Mesenchymal stem cell (in vitro differentiated cells and primary cell): ENCODE measurements at places on chromosomes 2 and 18.

- H3K4me1 ChIP-seq = peaks cover 1% of the 10 kb centered on the region
- H3K27me3 ChIP-seq = no peaks in the 10 kb centered on the region
- H3K27ac ChIP-seq = no peak overlapping the region
- DNase-seq = peak; percentile 8
- H3K36me3 ChIP-seq = no peaks in the 10 kb centered on the region
Observed at GRCh38 chr18:67261931-67262552, 254.5 kb downstream of the DSEL start.

DNA sequence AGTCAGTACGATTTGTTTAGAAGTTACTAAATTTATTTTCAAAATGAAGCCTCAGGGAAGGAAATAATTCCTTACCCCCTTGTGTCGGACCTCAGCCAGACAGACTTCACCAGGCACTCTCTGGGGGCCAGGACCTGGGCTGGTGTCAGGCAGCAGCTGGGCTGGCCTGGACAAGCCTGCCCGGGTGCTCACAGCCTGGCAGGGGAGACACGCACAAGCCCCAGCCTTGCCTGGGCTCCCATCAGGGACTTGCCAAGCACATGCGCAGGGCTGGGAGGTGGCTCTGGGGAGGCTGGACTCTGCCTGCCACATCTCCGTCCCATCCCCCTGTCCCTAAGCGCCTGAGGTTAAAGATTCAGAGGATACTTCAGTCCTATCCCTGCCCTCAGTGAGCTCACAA, 56.8 kb upstream of the HS6ST1 start:
- H3K4me1 ChIP-seq = peaks cover 46% of the 10 kb centered on the region
- H3K27ac ChIP-seq = peak overlapping the region; percentile 32
- DNase-seq = no peak
- H3K27me3 ChIP-seq = no peaks in the 10 kb centered on the region
- no peak overlapping the region for H3K4me3 ChIP-seq

GRCh38 chr2:84800194-84800805, 80.6 kb downstream of the TRABD2A start:
- no peaks in the 10 kb centered on the region for H3K4me1 ChIP-seq
- H3K27ac ChIP-seq = no peak overlapping the region
- H3K36me3 ChIP-seq = no peaks in the 10 kb centered on the region
- no peak overlapping the region for H3K4me3 ChIP-seq

- peaks cover 60% of the 10 kb centered on the region for H3K36me3 ChIP-seq
- DNase-seq = no peak
- no peak overlapping the region for H3K4me3 ChIP-seq
- no peak overlapping the region for H3K27ac ChIP-seq
Observed at GRCh38 chr2:239379641-239380170, 21.1 kb downstream of the HDAC4 start.

- H3K27me3 ChIP-seq = no peaks in the 10 kb centered on the region
- no peaks in the 10 kb centered on the region for H3K36me3 ChIP-seq
- DNase-seq = no peak
- H3K27ac ChIP-seq = no peak overlapping the region
Observed at GRCh38 chr2:154455166-154455565, 243.3 kb upstream of the KCNJ3 start.

DNA sequence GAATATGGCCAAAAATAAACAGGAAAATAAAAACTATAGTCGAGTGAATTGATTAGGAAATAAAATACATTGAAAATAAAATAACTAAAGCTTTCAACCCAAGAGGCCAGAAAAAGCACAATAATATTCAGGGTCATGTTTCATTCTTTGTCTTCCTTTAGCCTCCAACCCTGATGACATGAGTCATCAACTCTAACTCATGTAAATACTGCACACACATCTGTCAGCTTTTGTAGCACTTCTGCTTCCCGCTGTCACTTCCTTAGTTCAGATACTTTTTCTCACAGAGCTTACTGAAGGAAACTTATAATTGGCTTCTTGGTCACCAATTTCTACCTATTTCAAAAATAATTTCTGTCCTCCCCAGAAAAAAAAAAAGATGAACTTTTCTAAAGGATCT, 112.8 kb downstream of the UPP2 start:
- no peak overlapping the region for H3K4me3 ChIP-seq
- peak; percentile 53 for DNase-seq
- no peaks in the 10 kb centered on the region for H3K27me3 ChIP-seq
- H3K27ac ChIP-seq = no peak overlapping the region
- no peaks in the 10 kb centered on the region for H3K36me3 ChIP-seq

DNA sequence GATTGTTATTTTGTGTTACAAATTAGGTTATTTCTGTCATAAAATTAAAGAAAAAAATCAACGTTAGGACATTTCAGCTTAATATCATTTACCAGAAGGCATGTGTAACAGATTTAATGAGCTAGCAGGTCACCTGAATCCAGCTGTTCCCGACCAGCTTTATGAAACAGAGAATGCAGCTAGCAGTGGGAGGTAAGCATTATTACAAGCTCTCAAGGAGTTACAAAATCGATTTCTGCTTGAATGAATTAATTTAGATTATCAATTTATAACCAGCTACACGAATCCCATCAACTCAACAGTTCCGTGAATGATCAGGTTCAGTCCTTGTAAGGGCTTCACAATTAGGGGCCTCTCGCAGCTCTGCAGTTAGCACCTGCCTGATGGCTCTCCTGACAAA, 211.9 kb downstream of the PTGR3 start:
- H3K4me1 ChIP-seq = peaks cover 7% of the 10 kb centered on the region
- H3K4me3 ChIP-seq = no peak overlapping the region
- H3K36me3 ChIP-seq = no peaks in the 10 kb centered on the region

- DNase-seq = no peak
- H3K4me1 ChIP-seq = peaks cover 2% of the 10 kb centered on the region
- H3K27ac ChIP-seq = no peak overlapping the region
- no peaks in the 10 kb centered on the region for H3K27me3 ChIP-seq
Observed at GRCh38 chr2:134583462-134583861, 135.3 kb downstream of the TMEM163 start.

DNA sequence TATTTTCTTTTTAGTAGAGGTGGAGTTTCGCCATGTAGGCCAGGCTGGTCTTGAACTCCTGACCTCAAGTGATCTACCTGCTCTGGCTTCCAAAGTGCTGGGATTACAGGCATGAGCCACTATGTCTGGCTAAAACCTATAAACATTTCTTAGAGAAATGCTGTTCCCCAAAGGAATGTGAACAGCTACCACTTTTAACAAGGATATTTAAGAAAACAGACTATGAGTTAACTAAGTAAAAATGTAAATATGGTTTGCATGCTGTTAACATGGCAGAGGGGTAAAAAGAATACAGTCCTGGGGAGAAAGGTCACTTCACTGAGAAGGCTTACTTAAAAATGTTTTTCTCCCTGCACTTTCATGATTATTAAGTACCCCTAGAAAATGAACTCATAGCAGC, 57.1 kb downstream of the SLC16A14 start:
- no peak overlapping the region for H3K27ac ChIP-seq
- DNase-seq = peak; percentile 70
- H3K4me1 ChIP-seq = peaks cover 3% of the 10 kb centered on the region
- H3K36me3 ChIP-seq = no peaks in the 10 kb centered on the region

DNA sequence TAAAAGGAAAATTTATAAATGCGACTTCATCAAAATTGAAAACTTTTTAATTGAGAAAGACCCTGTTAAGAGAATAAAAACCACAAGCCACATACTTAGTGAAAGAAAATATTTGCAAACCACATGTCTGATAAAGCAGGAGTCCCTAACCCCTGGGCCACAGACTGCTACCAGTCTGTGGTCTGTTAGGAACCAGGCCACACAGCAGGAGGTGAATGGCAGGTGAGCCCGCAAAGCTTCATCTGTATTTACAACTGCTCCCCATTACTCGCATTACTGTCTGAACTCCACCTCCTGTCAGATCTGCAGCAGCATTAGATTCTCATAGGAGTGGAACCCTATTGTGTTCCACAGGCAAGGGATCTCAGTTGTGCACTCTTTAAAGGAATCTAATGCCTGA, 95.5 kb upstream of the CRACDL start:
- DNase-seq = no peak
- H3K27ac ChIP-seq = no peak overlapping the region
- no peak overlapping the region for H3K4me3 ChIP-seq
- no peaks in the 10 kb centered on the region for H3K36me3 ChIP-seq
- no peaks in the 10 kb centered on the region for H3K27me3 ChIP-seq

- peaks cover 13% of the 10 kb centered on the region for H3K4me1 ChIP-seq
- H3K27me3 ChIP-seq = peaks cover 4% of the 10 kb centered on the region
- no peak overlapping the region for H3K27ac ChIP-seq
- H3K4me3 ChIP-seq = no peak overlapping the region
Observed at GRCh38 chr2:233966388-233966787, 49.2 kb downstream of the TRPM8 start.

DNA sequence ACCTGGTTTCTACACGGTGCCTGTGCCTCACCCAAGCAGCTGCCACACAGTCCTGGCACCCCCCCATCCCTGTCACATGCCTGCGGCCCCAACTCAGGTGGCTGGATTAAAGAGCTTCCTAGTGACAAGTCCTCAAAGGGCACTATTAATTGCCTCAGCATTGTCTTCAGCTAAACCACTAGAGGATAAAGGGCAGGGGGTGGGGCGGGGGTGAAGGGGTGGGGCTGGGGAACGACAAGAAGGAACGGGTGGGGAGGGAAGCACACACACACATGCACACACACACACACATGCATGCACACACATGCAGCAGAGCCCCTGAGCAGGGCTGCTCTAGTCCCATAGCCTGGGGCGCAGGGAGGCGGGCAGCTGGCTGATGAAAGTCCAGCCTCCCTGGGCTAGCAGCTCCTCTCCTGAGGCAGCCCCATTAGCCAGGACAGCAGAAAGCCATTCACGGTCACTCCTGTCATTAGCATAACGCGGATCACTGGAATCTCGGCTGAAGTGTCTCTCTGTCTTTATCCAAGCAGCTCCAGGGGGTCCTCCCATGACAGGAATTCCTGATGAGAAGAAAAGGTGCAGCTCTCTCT, 7.4 kb upstream of the TEX261 start:
- H3K27me3 ChIP-seq = peaks cover 14% of the 10 kb centered on the region
- no peak overlapping the region for H3K27ac ChIP-seq
- no peak for DNase-seq
- H3K4me3 ChIP-seq = no peak overlapping the region

- H3K27me3 ChIP-seq = no peaks in the 10 kb centered on the region
- H3K4me3 ChIP-seq = no peak overlapping the region
- DNase-seq = peak; percentile 61
- no peak overlapping the region for H3K27ac ChIP-seq
- H3K4me1 ChIP-seq = no peaks in the 10 kb centered on the region
Observed at GRCh38 chr2:126527836-126528490, 128.0 kb upstream of the GYPC start.

DNA sequence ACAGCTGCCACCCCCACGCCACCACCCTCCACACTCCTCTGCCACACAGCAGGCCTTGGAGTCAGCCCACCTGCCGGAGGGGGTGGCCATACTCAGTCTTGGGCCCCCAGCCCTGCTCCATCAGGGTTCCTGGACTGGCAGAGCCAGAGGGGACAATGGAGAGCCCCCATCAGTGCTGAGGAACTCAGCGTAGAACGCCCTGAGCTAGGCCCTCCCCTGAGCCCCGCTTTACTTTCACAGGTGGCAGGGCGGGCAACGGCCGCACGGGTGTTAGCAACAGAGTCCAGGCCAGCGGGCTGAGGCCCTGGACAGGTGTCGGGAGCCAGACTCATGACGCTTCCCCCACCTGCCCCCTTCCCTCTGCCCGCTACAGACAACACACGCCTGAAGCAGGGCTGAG, 47.1 kb downstream of the FOSL2 start:
- H3K27me3 ChIP-seq = no peaks in the 10 kb centered on the region
- peaks cover 18% of the 10 kb centered on the region for H3K4me1 ChIP-seq
- no peak for DNase-seq
- no peak overlapping the region for H3K27ac ChIP-seq
- no peaks in the 10 kb centered on the region for H3K36me3 ChIP-seq
- H3K4me3 ChIP-seq = no peak overlapping the region

DNA sequence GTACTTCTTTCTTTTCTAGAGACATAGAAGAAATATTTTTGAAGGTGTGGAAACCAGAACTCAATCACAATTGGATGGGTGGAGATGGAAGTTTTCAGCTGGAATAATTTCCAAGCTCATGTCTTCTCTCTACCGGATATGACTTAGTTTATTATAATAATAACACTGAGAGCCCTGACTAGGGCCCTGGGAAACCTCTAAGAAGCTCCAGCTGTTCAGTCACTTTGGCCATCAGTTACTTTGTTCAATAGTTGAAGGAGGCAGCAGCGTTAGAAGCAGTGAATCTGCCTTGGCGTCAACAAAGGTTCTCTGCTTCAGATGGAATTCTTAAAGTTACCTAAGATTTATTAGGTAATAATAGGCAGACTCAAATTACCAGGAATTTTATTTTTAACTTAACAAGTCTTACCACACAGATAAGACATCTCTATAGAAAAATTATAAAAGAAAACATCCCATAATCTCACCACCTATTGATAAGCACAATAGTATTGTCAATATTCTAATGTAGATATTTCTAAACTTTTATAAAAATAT, 293.8 kb upstream of the CHAC2 start:
- H3K36me3 ChIP-seq = no peaks in the 10 kb centered on the region
- no peaks in the 10 kb centered on the region for H3K27me3 ChIP-seq
- H3K4me1 ChIP-seq = no peaks in the 10 kb centered on the region
- H3K4me3 ChIP-seq = no peak overlapping the region
- no peak overlapping the region for H3K27ac ChIP-seq
- no peak for DNase-seq

DNA sequence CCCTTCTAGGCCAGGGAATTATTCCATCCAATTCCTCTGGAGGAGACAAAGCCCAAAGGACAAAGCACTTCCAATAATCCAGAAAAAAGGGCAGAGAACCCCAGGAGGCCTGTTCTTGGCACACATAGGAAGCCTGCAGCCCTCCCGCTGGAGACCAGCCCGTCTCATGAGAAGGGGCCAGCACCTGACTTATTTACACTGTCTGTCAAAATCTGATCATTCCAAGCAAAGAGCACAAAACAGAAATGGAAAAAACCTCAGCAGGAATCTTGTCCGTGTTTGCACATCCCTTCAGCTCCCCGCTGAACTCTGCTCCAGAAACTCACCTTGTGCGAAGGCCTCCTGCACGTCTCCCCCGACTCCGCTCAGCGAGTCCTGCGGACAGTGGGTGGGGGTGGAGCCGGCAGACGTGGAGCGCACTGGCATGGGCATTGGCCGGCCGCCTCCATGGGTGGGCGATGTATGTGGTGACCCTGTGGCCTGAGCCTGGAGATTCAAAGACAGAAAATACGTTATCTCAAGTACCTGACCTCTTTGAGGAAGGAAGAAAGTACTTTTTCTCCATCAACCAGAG, 46.2 kb upstream of the DNMT3A start:
- no peak for DNase-seq
- H3K4me3 ChIP-seq = no peak overlapping the region
- no peaks in the 10 kb centered on the region for H3K27me3 ChIP-seq
- H3K36me3 ChIP-seq = no peaks in the 10 kb centered on the region

- H3K27ac ChIP-seq = no peak overlapping the region
- no peaks in the 10 kb centered on the region for H3K36me3 ChIP-seq
- no peaks in the 10 kb centered on the region for H3K27me3 ChIP-seq
- no peak overlapping the region for H3K4me3 ChIP-seq
Observed at GRCh38 chr2:202148515-202149154, 75.6 kb downstream of the KIAA2012 start.

- peak overlapping the region; percentile 29 for H3K27ac ChIP-seq
- H3K27me3 ChIP-seq = peaks cover 8% of the 10 kb centered on the region
- H3K4me3 ChIP-seq = peak overlapping the region; percentile 52
Observed at GRCh38 chr2:64283641-64284361, 139.6 kb upstream of the PELI1 start.

- H3K27me3 ChIP-seq = no peaks in the 10 kb centered on the region
- DNase-seq = no peak
- no peak overlapping the region for H3K4me3 ChIP-seq
Observed at GRCh38 chr2:196075196-196075595, 6.6 kb upstream of the DNAH7 start.
